ENCODE measurements at places on chromosomes 4 and X. TPM values are rescaled to one million over a fixed set of nuclear protein-coding genes. Genes with fewer than 3 reads are reported as not detected.

Gene EIF1AX
- 45.3 TPM for total RNA-seq

Gene DCTD
- 40.0 TPM for total RNA-seq

Gene MAMLD1
- 0.42 TPM for total RNA-seq

- H3K36me3 ChIP-seq, result no peaks in the 10 kb centered on the region
- DNase-seq, result no peak
- H3K27me3 ChIP-seq, result no peaks in the 10 kb centered on the region
- no peak overlapping the region for H3K4me3 ChIP-seq
- H3K27ac ChIP-seq, result no peak overlapping the region
Measured at GRCh38 chr4:141346144-141346543, 125.4 kb downstream of the ZNF330 start.

DNA sequence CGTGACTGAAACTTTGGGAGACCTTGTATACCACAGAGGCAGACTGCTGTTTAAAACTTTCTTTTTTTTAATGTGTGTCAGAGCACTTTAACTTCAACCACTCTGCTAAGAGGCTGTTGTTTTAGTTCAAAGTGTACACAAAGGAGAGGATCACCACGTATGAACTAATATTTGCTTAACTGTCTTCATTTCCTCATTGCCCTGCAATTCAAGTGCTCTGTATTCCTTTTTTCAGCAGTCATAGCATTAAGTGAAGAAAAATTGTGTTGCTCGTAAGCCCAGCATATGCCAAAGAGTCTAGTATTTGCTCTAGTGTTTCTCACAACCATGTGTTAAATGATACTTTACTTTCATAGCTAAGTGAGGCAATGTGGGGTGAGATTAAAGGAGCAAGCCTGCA lies 63.0 kb upstream of the HHIP start:
- H3K27ac ChIP-seq, result no peak overlapping the region
- no peaks in the 10 kb centered on the region for H3K36me3 ChIP-seq
- no peaks in the 10 kb centered on the region for H3K4me1 ChIP-seq
- no peak for DNase-seq
- H3K27me3 ChIP-seq, result no peaks in the 10 kb centered on the region
- no peak overlapping the region for H3K4me3 ChIP-seq

GRCh38 chr4:165684177-165684805 lies 188.7 kb upstream of the TLL1 start:
- H3K4me3 ChIP-seq, result no peak overlapping the region
- no peak overlapping the region for H3K27ac ChIP-seq
- no peak for DNase-seq
- H3K27me3 ChIP-seq, result no peaks in the 10 kb centered on the region

- H3K27ac ChIP-seq, result no peak overlapping the region
- peaks cover under 1% of the 10 kb centered on the region for H3K27me3 ChIP-seq
- no peak for DNase-seq
- no peaks in the 10 kb centered on the region for H3K4me1 ChIP-seq
- H3K36me3 ChIP-seq, result no peaks in the 10 kb centered on the region
Measured at GRCh38 chrX:54423161-54423888, 16.9 kb upstream of the TSR2 start.

GRCh38 chrX:145843146-145843904 lies 25.7 kb downstream of the SLITRK2 start:
- H3K4me3 ChIP-seq, result no peak overlapping the region
- no peaks in the 10 kb centered on the region for H3K36me3 ChIP-seq
- H3K4me1 ChIP-seq, result no peaks in the 10 kb centered on the region
- no peak overlapping the region for H3K27ac ChIP-seq
- no peak for DNase-seq
- no peaks in the 10 kb centered on the region for H3K27me3 ChIP-seq

GRCh38 chr4:120561648-120562047 lies 360.9 kb downstream of the PRDM5 start:
- H3K36me3 ChIP-seq, result no peaks in the 10 kb centered on the region
- no peaks in the 10 kb centered on the region for H3K4me1 ChIP-seq
- no peak overlapping the region for H3K27ac ChIP-seq
- no peak overlapping the region for H3K4me3 ChIP-seq
- H3K27me3 ChIP-seq, result no peaks in the 10 kb centered on the region

- H3K27me3 ChIP-seq, result no peaks in the 10 kb centered on the region
- H3K27ac ChIP-seq, result no peak overlapping the region
- no peak overlapping the region for H3K4me3 ChIP-seq
- peaks cover 5% of the 10 kb centered on the region for H3K4me1 ChIP-seq
Measured at GRCh38 chrX:155023907-155024833, 1.6 kb upstream of the F8 start.

DNA sequence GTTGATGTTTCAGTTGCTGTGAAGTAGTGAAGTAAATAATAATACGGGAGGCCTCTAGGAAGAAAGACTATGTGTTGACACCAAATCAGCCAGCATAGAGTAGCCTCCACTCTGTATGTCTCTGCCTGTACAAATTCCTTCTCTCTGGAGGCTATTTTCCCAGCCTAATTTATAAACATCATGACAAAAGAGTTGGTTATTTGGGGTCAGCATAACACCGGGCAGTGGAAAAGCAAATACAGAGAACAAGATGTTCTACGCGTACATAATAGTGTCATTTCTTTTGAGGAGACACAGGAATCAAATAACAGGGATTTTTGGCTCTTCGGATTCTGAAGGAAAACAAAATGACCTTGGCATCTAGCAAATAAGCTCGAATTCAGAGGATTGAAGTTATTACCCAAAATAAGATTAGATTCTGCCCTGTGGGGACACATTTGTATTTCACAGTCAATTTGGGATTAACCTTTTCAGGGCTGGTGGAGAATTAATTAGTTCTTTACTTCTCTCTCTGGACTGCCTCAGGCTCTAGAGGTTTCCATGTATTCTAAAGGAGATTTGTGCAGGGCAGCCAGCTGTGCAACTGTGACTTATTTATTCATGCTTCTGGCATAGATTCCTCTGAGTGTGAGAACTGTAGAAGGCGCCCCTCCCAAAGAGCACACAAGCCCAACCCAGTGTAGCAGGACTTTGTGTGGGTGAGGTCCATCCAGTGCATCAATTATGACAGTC lies 14.1 kb upstream of the SYTL4 start:
- no peak for DNase-seq
- H3K27me3 ChIP-seq, result no peaks in the 10 kb centered on the region
